ENCODE measurements at places on chromosomes 4 and X. TPM values are rescaled to one million over a fixed set of nuclear protein-coding genes. Genes with fewer than 3 reads are reported as not detected.

Gene FOXR2
- not detected for total RNA-seq

Gene PLAC8
- total RNA-seq: 200 TPM

Gene TMA16
- total RNA-seq: 41.2 TPM

Gene SMARCA5
- total RNA-seq: 50.2 TPM
